Stimulated activated CD4-positive, alpha-beta T cell treated with anti-CD3 and anti-CD28 coated beads, Interleukin-1b, Interleukin-23, amount 100 ng/mL, for 4 hours (primary cell): ENCODE measurements at places on chromosomes 13 and 19.

- DNase-seq = no peak
Observed at GRCh38 chr19:48481846-48482639, 12.9 kb downstream of the CYTH2 start.

- no peak for DNase-seq
Observed at GRCh38 chr13:101447852-101448251, 4.6 kb upstream of the ITGBL1 start.

DNA sequence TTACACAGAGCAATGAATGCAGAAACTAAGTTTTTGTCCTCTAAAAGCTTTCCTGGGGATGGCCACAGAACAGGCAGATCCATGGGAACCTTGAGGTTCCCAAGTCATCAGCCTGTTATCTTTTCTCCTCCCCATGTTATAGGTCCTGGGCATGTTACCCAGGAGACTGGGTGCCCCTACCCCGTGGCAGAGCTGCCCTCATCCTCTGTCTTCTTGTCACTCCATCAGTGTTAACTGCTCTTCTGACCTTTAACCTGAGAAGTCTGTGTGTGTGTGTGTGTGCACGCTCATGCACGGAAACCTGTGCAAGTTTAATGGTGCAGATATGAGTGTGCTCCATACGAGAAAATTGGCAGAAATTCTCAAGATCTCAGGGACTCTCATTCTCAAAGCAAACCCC, 43.9 kb upstream of the ZNF724 start:
- no peak for DNase-seq

- peak; percentile 65 for DNase-seq
Observed at GRCh38 chr13:76903544-76904162, 17.4 kb upstream of the KCTD12 start.

DNA sequence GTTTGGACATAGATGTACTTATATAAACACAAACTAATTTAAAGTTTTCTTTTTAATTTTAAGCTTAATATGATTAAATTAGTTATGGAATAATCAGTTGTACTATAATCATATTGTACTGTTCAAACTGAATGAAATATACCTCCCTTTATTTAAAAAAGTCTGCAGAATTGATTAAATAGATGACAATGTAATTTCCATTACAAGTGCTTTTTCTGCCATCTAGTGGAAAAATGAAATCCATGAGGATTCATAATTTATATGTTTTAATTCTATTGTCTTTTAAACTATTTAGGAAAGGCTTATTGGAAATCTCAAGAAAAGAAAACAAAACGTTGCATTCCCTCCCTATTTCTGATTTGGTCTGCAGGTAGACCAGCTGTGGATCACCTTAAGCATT, 30.9 kb downstream of the MZT1 start:
- no peak for DNase-seq

GRCh38 chr19:917323-918151, at the start of gene KISS1R:
TSS of gene KISS1R (plus strand) at chr19:917333. CDS start at chr19:917503, 170 bp downstream.
- DNase-seq = no peak

DNA sequence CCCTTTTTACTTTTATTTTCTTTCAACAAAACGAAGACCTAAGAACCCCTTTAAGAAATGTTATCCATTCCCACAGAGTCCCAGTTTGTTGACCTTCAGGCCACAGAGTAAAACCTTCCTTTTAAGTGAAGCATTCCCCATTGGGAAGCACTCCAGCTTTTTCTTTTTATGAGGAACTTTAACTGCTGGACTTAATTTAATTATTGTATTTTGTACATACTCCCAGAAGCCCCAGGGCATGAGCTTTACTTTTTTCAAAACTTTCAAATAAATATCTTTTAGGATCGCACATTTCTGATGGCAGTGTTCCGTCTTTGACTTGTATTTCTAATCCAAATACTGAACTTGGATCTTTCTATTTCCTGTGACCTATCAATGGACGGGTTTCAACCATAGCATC, 68.9 kb downstream of the ZIC5 start:
- no peak for DNase-seq
